ENCODE measurements at places on chromosomes 11 and 22.

DNA sequence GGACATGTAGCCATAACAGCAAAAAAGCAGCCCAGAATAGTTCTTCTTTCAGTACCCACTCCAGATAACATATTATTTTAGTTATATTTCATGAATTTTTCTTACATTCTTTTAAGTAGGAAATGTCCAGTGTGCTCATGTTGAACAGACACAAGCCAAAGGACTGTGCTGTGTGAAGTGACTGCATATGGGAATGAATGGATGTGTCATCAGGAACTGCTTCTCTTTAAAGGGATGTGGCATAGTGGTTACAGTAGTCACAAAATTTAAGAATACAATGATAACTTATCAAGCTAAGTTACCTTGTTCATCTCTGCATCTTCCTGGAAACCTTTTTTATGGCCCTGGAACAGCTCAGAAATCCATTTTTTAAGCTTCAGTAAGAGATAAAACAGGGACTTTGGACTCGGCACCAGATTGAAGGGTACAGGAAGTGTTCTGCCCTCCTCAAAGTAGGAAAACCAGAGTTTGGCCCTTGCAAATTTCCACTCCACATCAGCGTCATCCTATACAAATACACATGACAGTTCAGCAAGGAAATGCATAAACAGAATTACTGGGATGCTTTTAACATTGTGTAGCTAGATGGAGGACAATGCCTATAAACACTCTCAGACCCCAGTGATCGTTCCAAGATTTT lies 112.8 kb downstream of the TRPC6 start:
- DNase-seq = no peak

DNA sequence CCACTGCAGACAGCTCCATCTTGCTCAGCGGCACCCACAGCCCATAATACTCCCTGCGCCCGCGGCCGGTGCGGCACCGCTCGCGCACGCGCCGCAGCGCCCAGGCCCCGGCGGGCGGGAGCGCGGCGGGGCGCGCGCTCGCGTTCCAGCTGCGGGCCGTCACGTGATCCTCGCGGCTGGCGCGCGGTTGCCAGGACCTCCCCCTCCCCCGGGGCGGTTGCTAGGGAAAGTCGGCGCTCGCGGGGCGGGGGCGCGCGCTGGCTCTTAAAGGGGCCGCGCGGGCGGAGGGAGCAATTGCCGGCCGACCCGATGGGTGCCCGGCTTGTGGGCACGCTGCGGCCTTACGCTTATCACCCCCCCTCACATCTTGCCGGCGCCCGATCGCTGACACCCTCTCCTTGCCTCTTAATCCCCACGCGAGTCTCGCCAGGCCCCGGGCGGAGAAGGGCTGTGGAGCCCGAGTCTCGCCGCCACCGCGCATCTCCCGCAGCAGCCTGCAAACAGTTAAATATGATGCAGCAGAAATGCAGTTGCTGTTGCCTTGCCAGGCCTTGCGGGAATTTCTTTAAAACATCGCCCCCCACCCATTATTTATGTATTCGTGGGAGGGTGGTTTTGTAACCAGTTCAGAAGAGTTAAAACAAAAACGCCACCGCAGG lies at the start of gene CBX6:
CBX6 (minus strand) TSS at position 45 of the 659 bp plus-strand sequence; CDS start at position 19, 26 bp downstream.
- DNase-seq = peak; percentile 95

- no peak for DNase-seq
Observed at GRCh38 chr11:110087812-110088534, 5.2 kb upstream of the ZC3H12C start.

DNA sequence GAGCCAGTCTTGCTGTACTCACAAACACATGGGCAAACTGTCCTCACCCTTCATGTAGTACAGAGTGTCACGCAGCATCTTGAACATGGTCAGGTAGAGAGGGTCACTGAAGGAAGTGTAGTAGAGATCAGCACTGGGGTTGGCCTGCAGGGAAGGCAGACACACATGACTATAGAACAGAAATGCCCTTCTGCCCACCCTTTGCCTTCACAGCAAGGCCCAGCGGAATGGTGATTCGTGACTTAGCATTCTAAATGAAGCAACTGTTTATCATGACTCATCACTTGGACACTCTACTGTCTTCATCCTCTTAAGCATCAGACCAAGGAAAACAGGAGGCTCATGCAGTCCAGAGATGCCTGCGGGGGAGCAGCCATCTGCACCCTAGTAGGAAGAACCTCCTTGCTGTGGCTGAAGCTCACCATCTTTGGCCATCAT lies 33.4 kb downstream of the SERPIND1 start:
- DNase-seq = no peak

GRCh38 chr11:10641177-10641911 lies 52.2 kb downstream of the IRAG1 start:
- DNase-seq = no peak

DNA sequence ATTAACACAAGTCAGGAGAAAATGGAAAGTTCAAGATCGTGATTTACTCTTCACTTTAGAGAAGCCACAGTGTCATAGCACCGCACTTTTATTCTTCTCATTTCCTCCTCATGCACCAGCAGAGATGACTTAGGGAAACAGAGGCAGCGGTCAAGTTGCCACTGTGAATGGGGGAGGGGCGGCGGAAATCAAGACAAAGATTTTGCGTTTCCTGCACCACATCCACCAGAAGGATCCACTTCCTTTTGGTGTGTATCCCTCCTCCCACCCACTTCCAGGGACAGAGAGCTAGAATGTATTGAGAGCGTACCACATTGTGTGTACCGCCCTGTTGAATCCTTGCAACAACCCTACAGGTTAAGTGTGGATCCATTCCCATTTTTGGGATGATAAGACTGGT lies 21.8 kb downstream of the TSPAN18 start:
- DNase-seq = no peak

DNA sequence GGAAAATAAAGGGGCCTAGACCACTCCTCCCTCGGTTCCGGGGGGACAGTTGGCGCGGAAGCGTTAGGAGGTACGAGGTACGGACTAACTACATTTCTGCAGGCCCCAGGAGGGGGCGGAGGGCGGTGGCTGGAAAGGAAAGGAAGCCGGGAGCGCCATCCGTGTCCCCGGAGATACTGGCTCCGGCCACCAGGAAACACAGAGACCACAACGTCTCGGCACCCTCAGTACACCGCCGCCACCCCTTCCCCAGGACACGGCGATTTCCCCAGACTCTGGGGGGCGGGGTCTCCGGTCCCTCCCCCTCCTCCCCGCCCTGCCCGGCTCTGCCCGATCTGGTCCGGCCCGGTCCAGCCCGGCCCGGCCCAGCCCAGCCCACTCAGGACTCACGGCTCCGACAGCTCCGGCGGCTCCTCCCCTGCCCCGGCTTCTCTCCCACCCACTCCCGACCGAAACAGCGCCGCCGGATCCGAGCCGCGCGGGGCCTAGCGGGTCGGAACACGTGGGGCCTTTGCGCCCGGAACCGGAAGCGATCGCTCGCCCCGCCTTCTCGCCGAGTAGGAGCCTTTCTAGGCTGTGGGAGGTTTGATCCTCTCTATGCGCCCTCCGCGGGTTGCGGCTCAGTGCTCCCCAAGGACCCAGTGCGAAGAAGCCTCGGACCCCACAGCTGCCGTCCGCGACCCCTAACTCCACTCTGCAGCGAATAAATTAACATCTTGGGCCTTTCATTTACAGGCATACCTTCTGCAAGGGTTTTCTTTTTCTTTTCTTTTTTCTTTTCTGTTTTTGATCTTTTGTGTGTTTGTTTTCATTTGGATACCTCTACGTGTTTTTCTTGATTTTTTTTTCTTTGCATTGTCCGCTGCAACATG lies at the start of gene ZNF202:
ZNF202 (minus strand) TSS at position 502 of the 872 bp plus-strand sequence. CDS start 10,772 bp downstream, outside the sequence.
- peak; percentile 91 for DNase-seq

GRCh38 chr11:35914816-35915215 lies 29.0 kb upstream of the LDLRAD3 start:
- DNase-seq = no peak

- peak; percentile 14 for DNase-seq
Observed at GRCh38 chr22:30968015-30968923, at the start of gene MORC2. TSS of gene MORC2 (minus strand) at chr22:30968774. CDS start at chr22:30967889, 885 bp downstream.
